ENCODE measurements at places on chromosomes 7 and 10.

DNA sequence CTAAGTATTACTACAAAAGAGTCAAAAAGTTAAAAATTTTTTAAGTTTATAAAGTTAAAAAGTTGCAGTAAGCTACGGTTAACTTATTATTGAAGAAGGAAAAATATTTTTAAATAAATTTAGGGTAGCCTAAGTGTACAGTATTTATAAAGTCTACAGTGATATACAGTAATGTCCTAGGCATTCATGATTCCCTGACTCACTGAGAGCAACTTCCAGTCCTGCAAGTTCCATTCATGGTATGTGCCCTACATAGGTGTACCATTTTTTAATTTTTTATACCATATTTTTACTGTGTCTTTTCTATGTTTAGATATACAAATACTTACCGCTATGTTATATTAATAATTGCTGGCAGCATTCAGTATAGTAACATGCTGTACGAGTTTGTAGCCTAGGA, 92.3 kb downstream of the CTNNA3 start:
- DNase-seq = no peak

GRCh38 chr10:34217524-34217923, 597.6 kb downstream of the PARD3 start:
- DNase-seq = no peak

DNA sequence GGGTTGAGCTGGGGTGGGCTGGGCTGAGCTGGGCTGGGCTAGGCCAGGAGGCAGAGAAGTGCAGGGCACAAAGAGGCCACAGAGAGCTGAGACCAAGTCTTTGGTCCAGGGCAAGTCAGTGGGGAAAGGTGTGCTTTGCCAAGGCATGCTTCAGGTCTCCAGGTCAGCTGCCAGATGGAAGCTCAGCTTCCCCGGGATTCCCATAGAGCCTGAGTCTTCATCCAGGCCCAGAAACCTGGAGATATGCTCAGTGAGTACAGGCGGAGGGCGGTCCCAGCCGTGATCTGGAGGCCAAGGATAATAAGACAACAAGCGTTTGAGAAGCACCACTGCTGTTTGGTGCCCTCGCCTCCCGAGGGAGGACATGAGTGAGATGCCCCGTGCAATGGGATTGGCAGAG, 4.7 kb upstream of the CALN1 start:
- DNase-seq = no peak

GRCh38 chr10:94676496-94676895, 7.0 kb upstream of the CYP2C18 start:
- DNase-seq = no peak

GRCh38 chr7:73342645-73343044, 14.7 kb downstream of the FKBP6 start:
- DNase-seq = no peak

GRCh38 chr7:128900237-128900636, 10.3 kb downstream of the KCP start:
- DNase-seq = no peak

DNA sequence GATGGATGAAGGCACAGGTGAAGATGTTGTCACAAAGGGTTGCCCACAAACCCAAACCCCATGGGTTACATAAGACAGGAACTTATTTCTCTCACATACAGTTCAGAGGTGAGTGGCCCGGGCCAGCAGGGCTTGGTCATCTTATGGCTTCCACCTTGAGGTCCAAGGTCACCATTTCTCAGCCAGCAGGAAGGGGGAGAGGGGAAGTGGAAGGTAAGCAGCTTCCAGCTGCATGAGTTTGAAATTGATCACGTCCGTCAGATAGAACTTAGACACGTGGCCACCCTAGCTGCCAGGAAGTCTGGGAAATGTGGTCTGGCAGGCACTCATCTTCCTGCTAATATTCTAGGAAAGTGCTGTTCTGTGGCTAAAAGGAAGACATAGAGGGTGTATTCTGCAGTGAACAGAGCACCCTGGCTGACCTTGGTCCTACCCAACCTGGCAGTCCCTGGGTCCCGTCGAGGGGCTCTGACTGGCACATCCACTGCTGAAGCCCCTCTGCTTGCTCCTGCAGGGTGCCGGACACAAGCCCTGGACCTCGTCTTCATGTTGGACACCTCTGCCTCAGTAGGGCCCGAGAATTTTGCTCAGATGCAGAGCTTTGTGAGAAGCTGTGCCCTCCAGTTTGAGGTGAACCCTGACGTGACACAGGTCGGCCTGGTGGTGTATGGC, 49.5 kb downstream of the VWA2 start:
- no peak for DNase-seq

DNA sequence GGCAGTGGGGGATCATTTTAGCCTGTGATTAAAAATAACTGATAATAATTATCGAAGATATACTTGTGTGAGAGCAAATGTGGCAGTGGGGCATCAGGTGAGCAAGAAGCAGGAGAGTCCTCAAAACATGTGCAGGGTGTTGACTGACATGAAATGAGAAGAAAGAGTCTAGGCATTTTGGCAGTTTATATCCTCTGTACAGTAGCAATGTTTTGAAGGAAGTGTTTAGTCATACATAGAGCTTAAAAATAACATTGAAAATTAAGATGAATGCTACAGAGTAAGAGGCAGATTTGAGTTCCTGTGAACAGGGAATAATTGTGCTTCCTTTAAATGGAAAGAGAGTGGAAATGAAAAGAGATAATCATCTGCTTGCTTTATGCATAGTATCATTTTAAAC, 47.4 kb downstream of the VPS50 start:
- no peak for DNase-seq

DNA sequence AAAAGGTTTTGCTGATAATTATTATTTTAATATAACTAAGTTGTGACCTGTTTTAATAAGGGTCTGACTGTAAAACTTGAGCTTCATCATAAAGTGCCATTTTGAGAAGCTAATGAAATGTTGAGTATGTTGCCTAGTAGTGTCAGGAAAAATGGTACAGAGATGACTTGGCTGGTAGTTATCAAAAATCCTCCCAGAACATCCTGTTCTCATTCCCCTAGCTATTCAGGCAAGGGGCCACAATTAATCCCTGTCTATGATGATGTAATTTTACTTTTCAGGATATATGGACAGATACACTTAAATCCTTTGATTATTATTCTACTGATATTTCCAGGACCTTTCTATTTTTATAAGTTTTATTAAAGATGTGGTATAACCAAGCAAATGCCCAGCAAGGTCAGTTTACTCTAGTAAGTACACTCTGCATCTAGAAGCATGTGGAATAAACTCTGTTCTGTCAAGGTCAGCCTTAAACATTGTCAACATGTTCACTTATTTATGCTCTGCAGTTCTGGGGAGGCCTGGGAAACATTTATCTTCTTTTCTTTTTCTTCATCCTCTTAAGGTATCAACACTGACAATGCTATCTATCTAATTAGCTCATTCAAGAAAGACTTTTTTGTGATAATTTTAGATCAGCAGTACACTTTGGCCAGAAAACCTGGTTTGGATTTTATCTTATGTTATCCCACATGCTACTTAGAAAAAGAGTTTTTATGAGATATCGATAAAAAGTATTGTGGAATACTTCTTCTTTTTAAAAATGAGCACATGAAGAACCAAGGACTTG, 32.1 kb downstream of the BTRC start:
- DNase-seq = no peak

GRCh38 chr7:41889040-41889439, 186.2 kb upstream of the INHBA start:
- DNase-seq = no peak

- DNase-seq = no peak
These were observed 658 bp upstream of the SGCE start for GRCh38 chr7:94656658-94656924.

GRCh38 chr10:129945526-129945925, 18.5 kb downstream of the EBF3 start:
- no peak for DNase-seq

GRCh38 chr7:41431671-41432070, 271.2 kb downstream of the INHBA start:
- no peak for DNase-seq

- DNase-seq = no peak
These were observed 125.4 kb downstream of the EVX1 start for GRCh38 chr7:27367933-27368549.

- no peak for DNase-seq
These were observed 165.8 kb downstream of the LRRC4 start for GRCh38 chr7:127865466-127865865.

- DNase-seq = no peak
These were observed 100.6 kb downstream of the KAT6B start for GRCh38 chr10:74926791-74927585.

DNA sequence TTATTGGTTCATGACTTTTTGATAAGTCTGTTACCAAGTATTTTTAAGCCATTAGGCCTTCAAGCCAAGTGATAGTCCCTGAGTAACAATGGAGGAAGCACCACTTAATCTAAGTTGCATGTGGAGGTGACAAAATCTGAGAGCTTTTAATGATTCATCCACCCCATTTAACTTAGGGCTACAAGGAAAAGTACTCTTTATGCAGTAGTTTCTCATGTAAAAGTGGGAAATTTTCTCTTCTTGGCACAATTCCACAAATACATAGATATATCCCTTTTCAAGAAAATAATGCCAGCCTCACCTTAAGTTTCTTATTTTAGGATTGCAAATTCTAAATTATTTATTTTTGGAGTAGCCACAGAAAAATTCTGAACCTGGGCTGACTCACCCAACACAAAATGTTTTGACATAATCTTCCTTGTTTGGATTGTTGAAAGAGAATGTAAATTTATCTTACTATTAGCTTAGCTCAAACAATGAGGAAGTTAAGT, 85.7 kb downstream of the SUGCT start:
- DNase-seq = no peak

DNA sequence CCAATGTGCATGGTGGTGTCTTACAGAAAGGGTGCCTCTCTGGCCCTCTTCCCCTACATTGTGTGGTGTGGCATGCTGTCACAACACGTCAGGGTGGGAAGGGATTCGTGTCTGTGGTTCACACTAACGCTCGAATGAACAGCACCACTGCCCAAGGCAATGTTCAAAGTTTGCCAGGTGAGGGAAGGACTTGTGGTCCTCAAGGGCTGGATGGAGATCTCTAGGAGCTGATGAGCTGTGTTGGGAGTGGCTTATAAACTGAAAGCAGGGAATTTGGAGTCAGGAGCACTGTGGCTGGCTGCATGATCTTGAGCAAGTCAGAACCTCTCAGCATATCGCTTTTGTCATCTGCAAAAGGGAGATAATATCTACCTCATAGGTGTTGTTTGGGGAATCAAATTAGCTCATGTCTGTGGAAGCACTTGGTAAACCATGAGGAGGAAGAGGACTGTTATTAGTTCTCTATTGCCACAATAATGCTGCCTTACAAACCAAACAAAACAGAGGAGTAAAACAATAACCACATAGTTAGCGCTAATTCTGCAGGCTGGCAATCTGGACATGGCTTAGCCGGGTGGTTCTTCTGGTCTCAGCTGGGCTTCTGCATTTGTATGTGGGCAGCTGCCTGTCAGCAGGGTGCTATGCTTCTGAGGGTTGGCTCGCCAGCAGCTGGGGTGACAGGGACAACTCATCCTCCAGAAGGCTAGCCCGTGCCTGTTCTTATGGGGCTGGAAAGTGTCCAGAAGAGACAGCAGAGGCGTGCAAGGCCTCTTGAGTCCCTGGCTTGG, 22.9 kb upstream of the C10orf105 start:
- DNase-seq = no peak

- DNase-seq = no peak
These were observed 337.4 kb downstream of the CRPPA start for GRCh38 chr7:16083931-16084330.

DNA sequence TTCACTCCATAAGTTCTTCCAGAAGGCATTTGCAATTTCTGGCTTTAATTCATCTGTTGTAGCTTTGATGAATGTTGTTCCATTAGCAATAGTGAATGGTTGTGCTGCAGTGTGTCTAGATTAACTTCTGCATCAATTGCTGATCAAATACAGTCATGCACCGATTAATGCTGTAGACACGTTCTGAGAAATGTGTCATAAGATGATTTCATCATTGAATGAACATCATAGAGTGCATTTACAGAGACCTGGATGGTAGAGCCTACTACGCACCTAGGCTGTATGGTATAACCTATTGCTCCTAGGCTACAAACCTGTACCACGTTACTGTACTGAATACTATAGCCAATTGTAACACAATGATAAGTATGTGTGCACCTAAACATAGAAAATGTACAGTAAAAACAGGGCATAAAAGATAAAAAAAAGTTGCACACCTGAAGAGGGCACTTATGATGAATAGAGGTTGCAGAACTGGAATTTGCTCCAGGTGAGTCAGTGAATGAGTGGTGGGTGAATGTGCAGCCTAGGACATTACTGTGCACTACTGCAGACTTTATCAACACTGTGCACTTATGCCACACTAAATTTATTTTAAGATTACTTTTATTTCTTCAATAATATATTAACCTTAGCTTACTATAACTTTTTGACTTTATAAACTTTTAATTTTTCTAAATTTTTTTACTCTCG, 170.7 kb downstream of the HERPUD2 start:
- DNase-seq = no peak

DNA sequence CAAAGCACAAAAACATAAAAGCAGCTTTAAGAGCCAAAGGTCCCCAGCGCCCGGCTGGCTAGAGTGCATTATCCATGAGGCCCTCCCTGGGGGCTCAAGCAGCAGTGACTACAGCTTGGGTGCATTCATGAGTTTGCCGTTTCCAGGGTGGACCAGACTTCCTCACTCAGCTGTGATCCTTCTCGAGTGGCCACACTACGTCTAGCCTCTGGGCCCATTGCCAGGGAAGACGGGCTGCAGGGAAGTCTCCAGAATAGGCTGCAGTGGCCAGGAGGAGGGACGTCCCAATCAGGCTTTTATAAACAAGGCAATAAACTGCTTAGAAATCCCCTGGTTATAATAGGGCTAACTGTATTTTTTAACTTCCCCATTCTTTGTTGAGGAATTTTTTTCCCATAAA, 89.4 kb upstream of the C1QL3 start:
- no peak for DNase-seq

- DNase-seq = peak; percentile 84
These were observed at the start of the genes ACTR3C and LRRC61 for GRCh38 chr7:150322833-150323681. TSS of gene ACTR3C (minus strand) at chr7:150323545. CDS start at chr7:150295296, 28,249 bp downstream. TSS of gene LRRC61 (plus strand) at chr7:150323355. CDS start at chr7:150336862, 13,507 bp downstream.

GRCh38 chr10:78742406-78742729, 326.4 kb upstream of the ZMIZ1 start:
- no peak for DNase-seq

DNA sequence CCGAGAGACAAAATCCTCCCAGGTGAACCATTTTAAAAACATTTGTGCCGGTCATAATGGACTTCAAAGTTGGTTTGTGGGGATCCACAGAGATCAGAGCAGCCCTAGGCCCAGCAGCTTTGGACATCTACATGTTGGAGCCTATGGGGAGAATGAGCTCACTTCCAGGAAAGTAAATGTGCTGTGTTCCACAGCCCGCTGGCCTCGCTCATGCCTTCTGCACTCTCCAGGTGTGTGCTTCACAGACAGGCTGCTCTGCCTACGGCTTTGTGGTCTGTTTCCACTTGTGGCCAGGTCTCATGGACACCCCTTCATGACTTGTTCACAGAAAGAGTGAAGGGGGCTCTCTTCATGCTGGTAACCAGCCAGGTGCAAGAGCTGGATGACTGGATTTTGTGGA, 141.6 kb downstream of the ADARB2 start:
- no peak for DNase-seq
